ENCODE measurements at places on chromosomes 2 and 18.
A peak's percentile ranks its signal among the peaks of the same experiment; 100 is the strongest.

GRCh38 chr2:161223139-161223732 lies 63.0 kb downstream of the TANK start:
- no peaks in the 10 kb centered on the region for H3K36me3 ChIP-seq
- H3K4me1 ChIP-seq: no peaks in the 10 kb centered on the region

DNA sequence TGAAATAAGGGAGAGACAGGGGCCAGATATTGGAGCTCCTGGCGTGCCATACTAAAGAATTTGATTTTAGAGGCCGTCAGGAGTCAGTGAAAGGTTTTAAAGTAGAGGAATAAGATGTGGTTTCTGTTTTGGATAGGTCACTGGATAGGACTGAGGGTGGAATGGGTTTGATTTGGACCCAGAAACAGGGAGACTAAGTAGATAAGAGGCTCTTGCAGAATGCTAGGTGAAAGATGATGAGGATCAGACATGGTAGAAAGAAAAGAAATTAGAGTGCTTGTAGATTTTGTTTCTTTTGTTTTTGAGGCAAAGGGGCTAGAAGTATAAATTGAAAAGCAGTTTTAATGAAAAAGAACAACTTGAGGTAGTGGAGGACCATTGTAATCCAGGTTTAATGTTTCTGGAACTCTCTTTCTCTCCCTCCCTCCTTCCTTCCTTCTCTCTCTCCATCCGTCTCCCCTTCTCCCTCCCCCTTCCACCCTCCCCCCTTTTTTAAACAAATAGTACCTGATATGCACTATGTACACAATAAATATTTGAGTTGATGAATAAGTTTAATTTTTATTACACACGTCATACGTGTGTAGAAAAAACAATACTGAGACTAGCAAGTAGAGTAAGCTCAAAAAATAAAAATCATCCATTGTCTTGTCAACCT lies 1.9 kb downstream of the NDUFV2 start:
- H3K4me3 ChIP-seq: peak overlapping the region; percentile 76
- H3K27ac ChIP-seq: peak overlapping the region; percentile 87
- no peaks in the 10 kb centered on the region for H3K27me3 ChIP-seq
- 0 out of 2 replicates have a peak, but pooled peaks cover 4% of the 10 kb centered on the region for H3K4me1 ChIP-seq
- peak; percentile 29 for DNase-seq

GRCh38 chr2:130336150-130336876 lies 6.4 kb upstream of the IMP4 start:
- H3K4me1 ChIP-seq: 0 out of 2 replicates have a peak, but pooled peaks cover 8% of the 10 kb centered on the region
- no peaks in the 10 kb centered on the region for H3K27me3 ChIP-seq
- no peak overlapping the region for H3K27ac ChIP-seq
- H3K36me3 ChIP-seq: no peaks in the 10 kb centered on the region
- no peak overlapping the region for H3K4me3 ChIP-seq

DNA sequence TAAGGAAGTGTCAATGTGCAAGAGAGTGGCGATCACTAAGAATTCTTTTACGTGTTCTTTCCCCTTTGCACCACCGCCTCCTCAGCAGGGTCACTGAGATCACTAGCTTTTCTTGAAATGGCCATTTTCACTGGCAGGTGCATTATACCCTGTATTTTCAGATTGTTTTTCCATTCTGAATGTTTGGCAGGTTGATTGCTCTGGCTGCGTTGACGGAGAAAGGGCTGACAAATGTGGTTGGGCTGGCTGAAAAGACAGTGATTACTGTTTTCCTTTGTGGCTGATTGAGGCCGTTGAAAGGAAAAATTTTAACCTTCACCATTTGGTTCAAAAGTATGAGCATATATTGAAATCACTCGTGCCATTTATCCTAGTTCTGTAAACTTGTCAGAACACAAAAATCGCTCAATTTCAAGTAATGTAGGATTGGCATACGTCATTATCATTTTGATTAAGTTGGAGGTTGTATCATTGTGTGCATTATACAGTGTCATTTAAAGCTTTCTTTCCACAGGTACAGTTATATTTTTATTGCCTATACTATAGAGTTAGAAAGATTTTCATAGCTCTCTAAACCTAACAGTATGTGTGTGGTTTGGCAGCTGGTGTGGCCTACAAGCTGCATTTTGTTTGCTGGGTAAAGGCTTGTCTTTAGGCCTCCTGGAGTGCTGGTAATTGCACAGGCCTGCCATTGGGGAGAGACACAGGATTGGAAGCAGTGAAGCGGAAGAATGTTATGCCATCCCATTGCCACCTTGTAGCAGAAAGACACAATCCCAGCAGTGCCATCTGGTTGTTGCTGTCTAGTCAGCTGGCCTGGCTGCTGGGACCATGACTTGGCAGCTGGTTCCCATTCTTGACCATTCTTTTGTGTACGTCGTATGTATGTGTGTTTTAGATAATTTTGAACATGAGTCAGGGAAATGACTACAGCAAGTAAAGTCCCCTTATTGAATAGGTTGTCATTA lies 36.7 kb downstream of the DYNC1I2 start:
- no peak for DNase-seq
- no peaks in the 10 kb centered on the region for H3K27me3 ChIP-seq
- no peaks in the 10 kb centered on the region for H3K4me1 ChIP-seq
- H3K27ac ChIP-seq: no peak overlapping the region
- H3K4me3 ChIP-seq: no peak overlapping the region

- H3K27ac ChIP-seq: no peak overlapping the region
- peaks cover 29% of the 10 kb centered on the region for H3K4me1 ChIP-seq
- H3K36me3 ChIP-seq: no peaks in the 10 kb centered on the region
These were observed 153.8 kb downstream of the AQP4 start for GRCh38 chr18:26711756-26712155.

DNA sequence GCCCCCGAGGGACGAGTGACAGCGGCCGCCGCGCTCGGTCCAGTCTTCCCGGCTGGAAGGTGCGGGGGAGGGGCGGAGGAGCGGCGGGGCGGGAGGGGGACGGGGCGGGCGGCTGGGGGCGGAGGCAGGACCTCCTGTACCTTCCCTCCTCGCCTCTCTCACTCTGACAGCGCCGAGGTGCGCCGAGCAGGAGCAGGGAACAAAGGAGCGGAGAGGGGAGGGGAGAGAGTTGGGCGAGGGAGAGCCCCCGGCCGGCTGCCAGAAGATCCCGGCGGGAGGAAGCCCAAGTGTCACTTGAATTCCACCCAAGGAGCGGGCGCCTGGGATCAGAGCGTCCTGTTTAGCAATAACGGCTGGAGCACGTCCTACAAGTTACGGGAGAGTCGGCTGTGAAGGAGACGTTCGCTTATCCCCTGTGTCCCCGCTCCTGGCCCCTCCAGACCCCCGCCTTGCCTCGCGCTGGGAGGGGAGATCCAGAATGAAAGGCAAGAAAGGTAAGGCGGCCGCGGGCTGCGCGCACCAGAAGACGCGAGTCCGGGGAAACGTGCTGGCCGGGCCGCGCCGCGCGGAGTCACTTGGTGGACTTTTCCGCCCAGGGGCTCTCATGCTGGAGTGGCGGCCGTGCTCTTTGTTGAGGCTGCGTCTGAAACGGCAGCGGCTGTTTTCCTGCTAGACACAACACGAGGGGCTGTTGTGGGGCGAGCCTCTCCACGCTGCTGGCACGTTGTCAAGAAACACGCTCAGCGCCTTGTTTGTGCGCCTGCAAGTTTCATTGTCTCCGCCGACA lies at the start of gene TGIF1:
Gene TGIF1 (plus strand): TSS at position 161 of the 787 bp plus-strand sequence. CDS start 318 bp downstream, at position 479.
- DNase-seq: no peak
- H3K4me3 ChIP-seq: peak within 1 kb of the TSS; percentile 75
- peaks cover 57% of the 10 kb centered on the region for H3K27me3 ChIP-seq
- H3K36me3 ChIP-seq: no peaks in the 10 kb centered on the region
- peak within 1 kb of the TSS; percentile 93 for H3K27ac ChIP-seq
- H3K4me1 ChIP-seq: peaks cover 12% of the 10 kb centered on the region

GRCh38 chr2:105595536-105595935 lies 149.2 kb upstream of the NCK2 start:
- H3K27me3 ChIP-seq: no peaks in the 10 kb centered on the region
- DNase-seq: no peak
- no peaks in the 10 kb centered on the region for H3K36me3 ChIP-seq
- no peak overlapping the region for H3K4me3 ChIP-seq

DNA sequence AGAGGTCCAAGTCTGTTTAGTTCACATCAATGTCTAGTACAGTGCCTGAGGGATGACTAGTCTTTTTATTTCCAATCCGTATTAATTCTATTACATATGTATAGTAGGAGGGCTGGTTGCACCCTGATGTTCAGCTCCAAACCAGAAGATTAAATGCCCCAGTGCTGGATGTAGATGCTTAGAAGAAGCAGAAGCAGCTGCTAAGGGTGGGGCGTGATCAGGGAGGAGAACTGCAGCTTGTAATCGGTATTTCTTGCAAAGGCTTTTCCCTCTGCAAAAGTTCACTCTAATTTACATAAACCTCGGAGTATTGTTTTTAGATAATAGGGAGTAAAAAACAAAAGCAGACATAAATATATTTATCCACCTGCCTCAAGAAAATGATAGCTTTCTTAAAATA lies 145.3 kb upstream of the ITGA4 start:
- H3K27ac ChIP-seq: peak overlapping the region; percentile 99
- H3K4me1 ChIP-seq: peaks cover 45% of the 10 kb centered on the region
- no peaks in the 10 kb centered on the region for H3K36me3 ChIP-seq
- no peaks in the 10 kb centered on the region for H3K27me3 ChIP-seq

- no peaks in the 10 kb centered on the region for H3K4me1 ChIP-seq
- H3K36me3 ChIP-seq: no peaks in the 10 kb centered on the region
- no peak overlapping the region for H3K4me3 ChIP-seq
- H3K27me3 ChIP-seq: no peaks in the 10 kb centered on the region
- H3K27ac ChIP-seq: no peak overlapping the region
- DNase-seq: no peak
These were observed 655.3 kb upstream of the FAM98A start for GRCh38 chr2:34254272-34254878.

DNA sequence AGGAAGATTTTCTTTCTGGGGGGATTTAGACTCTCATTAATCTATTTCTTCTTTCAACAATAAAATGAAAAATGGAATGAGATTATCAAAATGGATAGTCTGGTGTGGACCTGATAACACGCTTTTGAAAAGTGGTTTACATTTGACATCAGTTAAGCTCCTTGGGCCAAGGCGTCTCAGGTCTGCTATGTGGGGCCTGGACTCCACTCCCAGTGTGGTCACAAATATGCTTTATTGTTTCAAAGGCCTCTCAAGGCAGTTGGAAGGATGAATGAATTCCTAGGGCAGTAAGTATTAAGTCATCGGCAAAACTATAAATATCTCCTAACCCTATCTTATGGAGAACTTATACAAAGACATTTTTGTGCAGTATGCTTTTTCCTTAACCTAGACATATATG lies 74.5 kb downstream of the ETAA1 start:
- H3K27ac ChIP-seq: no peak overlapping the region
- no peak overlapping the region for H3K4me3 ChIP-seq
- no peaks in the 10 kb centered on the region for H3K27me3 ChIP-seq

- H3K36me3 ChIP-seq: no peaks in the 10 kb centered on the region
- no peaks in the 10 kb centered on the region for H3K4me1 ChIP-seq
- no peak overlapping the region for H3K4me3 ChIP-seq
- H3K27ac ChIP-seq: no peak overlapping the region
- DNase-seq: no peak
These were observed 21.6 kb downstream of the SP9 start for GRCh38 chr2:174356347-174356746.

- peak overlapping the region; percentile 71 for H3K27ac ChIP-seq
- no peaks in the 10 kb centered on the region for H3K36me3 ChIP-seq
- no peaks in the 10 kb centered on the region for H3K27me3 ChIP-seq
- DNase-seq: peak; percentile 94
These were observed 24.5 kb upstream of the PEX13 start for GRCh38 chr2:60992985-60993392.

DNA sequence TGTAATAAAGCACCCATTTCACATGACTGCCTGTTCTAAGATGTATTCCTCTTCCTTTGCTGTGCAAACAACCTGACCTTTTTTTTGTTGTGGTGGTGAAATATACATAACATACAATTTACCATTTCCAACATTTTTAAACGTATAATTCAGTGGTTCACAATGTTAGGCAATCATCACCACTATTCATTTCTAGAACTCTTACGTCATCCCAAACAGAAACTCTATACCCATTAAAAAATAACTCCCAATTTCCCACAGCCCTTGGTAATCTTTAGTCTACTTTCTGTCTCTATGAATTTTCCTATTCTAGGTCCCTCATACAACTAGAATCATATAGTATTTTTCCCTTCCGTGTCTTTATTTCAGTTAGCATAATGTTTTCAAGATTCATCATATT lies 36.7 kb downstream of the RND3 start:
- no peaks in the 10 kb centered on the region for H3K27me3 ChIP-seq
- no peak for DNase-seq
- H3K4me1 ChIP-seq: peaks cover 8% of the 10 kb centered on the region

DNA sequence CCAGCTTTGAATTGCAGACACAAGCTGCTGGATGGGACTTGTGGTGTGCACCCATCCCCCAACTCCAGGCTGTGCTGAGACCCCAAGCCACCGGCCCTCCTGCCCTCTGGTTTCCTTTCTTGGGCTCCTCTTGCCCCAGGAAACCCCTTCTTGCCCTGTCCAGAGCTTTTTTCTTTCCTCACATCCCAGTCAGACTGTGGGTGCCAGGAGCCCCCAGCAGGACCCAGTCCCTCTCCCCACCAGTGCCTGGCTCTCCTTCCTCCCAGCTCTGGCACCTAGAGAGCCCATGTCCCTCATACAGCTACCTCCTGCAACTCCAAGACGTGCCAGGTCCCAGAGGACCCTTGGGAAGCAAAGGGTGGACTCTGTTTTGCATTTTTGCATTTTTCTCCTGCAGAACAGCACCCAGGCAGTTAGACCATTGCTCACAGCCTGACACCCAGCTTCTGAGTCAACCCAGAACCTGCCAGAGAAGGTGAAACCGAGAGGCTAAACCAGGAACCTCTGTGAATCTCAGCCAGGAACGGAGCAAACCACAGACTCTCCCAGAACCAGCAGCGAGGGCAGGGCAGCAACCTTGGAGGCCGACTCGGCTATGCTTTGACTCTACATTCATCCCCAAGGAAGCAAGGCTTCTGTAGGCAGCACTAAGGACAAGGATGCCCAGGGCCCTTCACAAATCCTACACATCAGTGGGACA lies 221.1 kb downstream of the ANAPC1 start:
- H3K4me1 ChIP-seq: peaks cover 49% of the 10 kb centered on the region
- no peaks in the 10 kb centered on the region for H3K27me3 ChIP-seq
- peak overlapping the region; percentile 67 for H3K27ac ChIP-seq
- H3K36me3 ChIP-seq: no peaks in the 10 kb centered on the region
- DNase-seq: peak; percentile 88

GRCh38 chr2:240121190-240121589 lies 14.9 kb downstream of the COPS9 start:
- no peak for DNase-seq
- H3K4me3 ChIP-seq: no peak overlapping the region
- no peaks in the 10 kb centered on the region for H3K4me1 ChIP-seq
- H3K27ac ChIP-seq: no peak overlapping the region
- H3K36me3 ChIP-seq: no peaks in the 10 kb centered on the region

DNA sequence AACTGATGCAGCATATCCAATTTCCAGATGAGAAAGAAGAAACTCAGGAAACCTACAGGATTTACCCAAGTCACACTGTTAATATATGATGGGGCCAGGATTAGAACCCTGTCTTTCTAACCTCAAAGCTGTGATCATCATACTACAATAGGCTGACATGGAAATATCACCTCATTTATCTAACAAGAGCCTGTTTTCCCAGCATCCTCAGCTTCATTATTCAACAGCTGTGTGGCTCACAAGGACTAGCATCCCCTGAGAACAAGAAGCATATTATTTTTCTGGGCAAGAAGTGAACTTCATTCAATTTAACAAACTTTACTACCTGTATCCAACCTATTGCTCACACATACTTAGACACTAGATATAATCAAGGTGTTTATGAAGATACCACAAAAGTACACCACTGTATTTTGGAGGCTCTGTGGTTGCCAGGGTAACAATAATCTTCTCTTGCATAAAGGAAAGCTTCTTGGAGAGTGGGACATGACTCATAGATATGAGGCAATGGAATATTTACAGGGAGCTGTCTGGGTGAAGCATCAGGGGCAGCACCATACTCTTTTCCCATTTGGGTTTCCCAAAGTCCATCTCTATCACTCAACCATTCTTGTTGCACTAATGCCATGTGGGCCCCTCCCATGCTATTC lies 218.2 kb downstream of the RAD51AP2 start:
- no peaks in the 10 kb centered on the region for H3K27me3 ChIP-seq
- H3K4me3 ChIP-seq: no peak overlapping the region
- no peak overlapping the region for H3K27ac ChIP-seq
- H3K4me1 ChIP-seq: peaks cover 16% of the 10 kb centered on the region
- H3K36me3 ChIP-seq: no peaks in the 10 kb centered on the region
